ENCODE measurements at places on chromosomes 2 and 18.

GRCh38 chr18:3397031-3397750 is 52.8 kb upstream of the TGIF1 start:
- no peak for DNase-seq

GRCh38 chr2:191806396-191806795 is 40.5 kb downstream of the CAVIN2 start:
- DNase-seq: no peak

GRCh38 chr2:212606232-212606631 is 67.6 kb upstream of the ERBB4 start:
- no peak for DNase-seq

DNA sequence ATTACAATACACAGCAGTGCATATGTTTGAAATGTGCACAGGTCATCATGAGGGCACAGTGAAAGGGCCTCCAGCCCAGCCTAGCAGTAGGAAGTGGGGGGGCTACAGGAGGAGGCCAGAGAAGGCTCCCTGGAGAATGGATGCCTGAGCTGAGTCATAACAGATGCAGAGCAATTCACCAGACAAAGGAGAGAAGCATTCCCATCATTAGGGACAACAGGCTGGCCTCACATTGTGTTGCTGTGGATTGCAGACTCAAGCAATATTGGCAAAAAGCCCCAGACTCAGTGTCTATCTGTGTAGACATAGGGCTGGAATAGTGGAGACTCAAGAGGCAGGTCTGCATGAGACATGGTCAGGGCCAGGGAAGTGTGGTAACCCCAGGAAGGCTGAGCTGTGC is 329.9 kb downstream of the DLGAP1 start:
- DNase-seq: no peak

- DNase-seq: no peak
Measured at GRCh38 chr2:112972423-112973086, 5.3 kb upstream of the IL36G start.

GRCh38 chr18:79348066-79348465 is 47.7 kb upstream of the NFATC1 start:
- DNase-seq: no peak

GRCh38 chr2:206112846-206113547 is 27.0 kb upstream of the INO80D start:
- no peak for DNase-seq

- DNase-seq: no peak
Measured at GRCh38 chr2:171410101-171410500, 23.7 kb downstream of the METTL8 start.

GRCh38 chr2:647691-648231 is 29.4 kb downstream of the TMEM18 start:
- DNase-seq: no peak

- DNase-seq: no peak
Measured at GRCh38 chr2:138293045-138293444, 208.5 kb upstream of the SPOPL start.

- DNase-seq: no peak
Measured at GRCh38 chr2:58762176-58762781, 521.2 kb upstream of the FANCL start.

- no peak for DNase-seq
Measured at GRCh38 chr2:70519453-70519852, 34.2 kb downstream of the TGFA start.

- no peak for DNase-seq
Measured at GRCh38 chr18:49476664-49477411, 10.2 kb downstream of the C18orf32 start.

DNA sequence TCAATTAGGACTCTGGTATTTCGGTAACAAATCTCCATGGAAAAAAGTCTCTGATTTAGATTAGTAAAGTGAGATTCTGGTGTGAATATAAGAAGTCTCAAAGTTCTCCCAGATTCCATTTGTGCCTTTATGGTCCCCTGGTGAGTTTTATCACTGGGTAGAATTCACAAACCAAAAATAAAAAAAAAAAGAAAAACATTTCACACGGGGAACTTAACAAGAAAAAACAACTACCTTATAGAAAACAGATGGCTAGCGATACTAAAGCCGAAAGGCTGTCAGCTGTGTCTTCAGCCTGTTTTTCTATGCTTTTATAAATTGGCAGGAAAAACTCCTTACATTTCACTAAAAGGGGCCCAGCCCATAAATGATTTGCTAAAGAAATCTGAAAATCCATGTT is 50.6 kb downstream of the COL5A2 start:
- no peak for DNase-seq

GRCh38 chr2:19709553-19709952 is 192.2 kb downstream of the TTC32 start:
- DNase-seq: no peak

DNA sequence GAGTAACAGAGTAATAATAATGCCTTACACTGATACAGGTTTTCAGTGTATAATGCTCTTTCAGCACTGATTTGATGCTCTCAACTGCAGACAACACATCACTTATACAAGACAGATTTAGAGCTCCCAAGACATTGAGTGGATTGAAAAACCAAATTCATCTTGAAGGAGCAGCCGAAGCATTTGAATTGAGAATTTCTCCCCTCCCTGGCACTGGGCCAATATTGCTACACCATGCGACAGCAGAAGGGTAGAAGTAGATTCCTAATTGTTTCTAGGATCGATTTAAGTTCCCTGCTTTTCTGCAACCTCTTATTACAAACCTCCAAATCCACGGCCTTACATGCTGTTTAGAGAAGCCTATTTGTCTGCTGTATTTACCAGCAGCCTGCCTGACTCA is 15.5 kb downstream of the CENPA start:
- no peak for DNase-seq

DNA sequence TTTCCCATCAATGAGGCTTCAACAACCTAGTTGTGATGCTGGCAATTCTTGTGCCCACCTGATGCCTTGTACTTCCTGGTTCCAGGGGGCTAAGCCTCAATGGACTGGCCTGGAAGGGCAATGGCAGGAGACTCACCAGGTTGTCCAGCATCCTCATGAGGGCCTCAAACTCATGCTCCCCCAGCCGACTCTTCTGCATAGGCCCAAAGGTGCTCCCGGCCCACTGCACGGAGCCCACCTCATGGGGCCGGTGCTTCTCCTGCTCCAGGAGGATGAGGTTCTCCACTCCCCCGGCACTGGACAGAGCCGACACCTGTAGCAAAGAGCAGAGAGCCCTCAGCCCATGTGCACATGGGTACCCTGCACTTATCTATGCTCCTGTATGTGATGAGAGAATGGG is 84.5 kb downstream of the ADD2 start:
- DNase-seq: no peak

DNA sequence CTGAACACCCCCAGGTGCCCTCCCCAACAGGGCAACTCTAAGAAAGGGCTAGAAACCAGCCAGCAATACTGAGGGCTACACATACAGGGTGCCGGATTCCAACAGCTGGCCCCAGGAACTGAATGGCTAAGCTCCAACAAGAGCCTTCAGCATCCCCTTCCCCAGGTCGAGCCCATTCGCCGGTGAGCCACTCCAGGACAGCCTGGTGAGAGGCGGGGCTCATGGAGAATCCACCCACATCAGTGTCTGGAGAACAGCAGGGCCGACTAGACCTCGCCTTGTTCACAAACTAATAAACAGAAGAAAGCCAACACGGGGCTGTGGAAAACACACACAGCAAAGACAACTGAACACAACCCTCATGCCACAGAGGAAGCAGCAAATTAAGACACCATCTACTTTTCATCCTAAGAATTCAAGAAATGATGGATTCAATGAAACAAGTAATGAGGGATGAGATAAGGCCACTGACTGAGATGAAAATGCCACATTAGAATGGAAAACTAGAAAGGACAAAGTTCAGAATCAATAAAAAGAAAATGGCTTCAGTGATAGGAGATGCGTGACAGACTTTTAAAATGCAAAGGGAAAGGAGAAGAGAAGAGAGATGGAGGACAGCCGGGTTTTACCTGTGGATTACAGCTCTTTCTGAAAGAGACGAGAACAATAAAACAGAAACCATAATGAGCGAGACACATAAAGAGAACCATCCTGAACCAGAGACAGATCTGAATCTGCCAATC is 8.2 kb downstream of the PER2 start:
- no peak for DNase-seq

GRCh38 chr2:230938098-230938497 is 13.1 kb upstream of the GPR55 start:
- no peak for DNase-seq

Measured in stimulated activated CD4-positive, alpha-beta T cell treated with anti-CD3 and anti-CD28 coated beads, Interleukin-1b, Interleukin-23, amount 100 ng/mL, for 4 hours (primary cell).